DMS 273 treated with DMSO at 0.1 percent for 48 hours (cell line): ENCODE measurements at places on chromosomes 3 and 15.

DNA sequence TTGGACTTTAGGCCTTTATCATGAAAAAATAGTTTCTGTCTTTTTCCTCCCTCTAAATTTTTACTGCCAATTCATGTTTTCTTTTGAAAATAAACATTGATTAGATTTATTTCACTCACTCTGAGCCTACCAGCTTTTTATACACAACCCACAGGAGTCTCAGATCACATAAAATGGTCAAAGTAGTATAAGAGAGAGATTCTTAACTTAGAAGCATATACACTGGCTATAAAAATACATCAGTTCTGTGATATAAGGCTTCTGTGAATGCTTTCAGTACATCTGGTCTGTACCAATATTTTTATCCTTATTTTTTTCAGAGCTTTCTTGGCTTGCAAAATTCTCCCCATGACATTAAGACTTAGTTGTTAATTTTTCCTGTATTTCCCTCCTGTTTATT, 117.0 kb upstream of the PTX3 start:
- no peak for DNase-seq

DNA sequence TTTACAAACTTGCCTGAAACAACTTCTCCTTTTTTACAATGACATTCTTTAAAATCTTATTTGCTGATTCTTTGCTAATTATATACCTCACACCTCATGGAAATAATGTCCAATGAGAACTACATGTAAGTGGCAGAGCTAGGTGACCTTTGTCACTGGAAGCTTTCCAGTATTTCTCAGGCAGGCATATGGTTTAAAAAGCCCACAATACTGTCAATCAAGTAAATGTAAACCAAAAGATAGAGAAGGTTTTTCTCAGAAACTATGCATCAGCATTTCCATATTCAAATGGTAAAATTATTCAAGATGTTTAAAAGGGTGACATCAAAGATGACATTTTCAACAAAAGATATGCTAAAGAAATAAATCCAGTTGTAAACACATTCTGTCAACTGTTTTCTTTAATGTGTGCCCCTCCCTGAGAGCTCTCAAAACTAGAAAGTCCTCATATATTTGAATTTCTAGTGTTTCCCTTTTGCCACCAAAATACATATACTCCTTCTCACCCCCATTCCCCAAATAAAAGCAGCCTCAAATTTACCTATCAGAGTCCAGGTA, 10.1 kb upstream of the STRIT1 start:
- DNase-seq = no peak

GRCh38 chr3:158489181-158489580, 81.8 kb upstream of the MLF1 start:
- peak; percentile 52 for DNase-seq

DNA sequence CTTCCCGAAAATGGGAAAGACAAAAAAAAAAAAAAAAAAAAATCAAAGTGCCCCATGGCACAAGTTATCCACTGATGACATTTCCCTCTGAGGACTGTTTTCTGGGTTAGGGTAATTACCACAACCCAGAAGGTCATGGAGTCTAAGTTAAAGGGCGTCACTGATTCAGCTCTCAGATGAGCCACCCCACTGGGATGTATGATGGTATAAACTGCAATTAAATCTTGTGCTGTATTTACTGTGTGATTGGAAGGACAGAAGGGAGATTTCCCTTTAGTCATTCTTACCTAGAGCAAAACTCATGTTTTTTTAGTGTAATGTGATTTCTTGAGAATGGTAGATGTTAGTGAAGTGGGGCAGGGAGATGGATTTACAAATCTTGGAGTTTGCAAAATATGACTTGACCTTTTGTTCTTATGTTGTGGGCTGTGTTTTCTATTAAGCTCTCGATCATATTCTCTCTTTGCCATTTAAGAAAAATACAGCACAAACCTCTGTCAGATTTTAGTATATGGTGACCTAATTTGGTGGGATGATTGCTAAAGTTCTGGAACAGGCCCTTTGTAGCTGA, 244.2 kb downstream of the PTPRG start:
- no peak for DNase-seq

DNA sequence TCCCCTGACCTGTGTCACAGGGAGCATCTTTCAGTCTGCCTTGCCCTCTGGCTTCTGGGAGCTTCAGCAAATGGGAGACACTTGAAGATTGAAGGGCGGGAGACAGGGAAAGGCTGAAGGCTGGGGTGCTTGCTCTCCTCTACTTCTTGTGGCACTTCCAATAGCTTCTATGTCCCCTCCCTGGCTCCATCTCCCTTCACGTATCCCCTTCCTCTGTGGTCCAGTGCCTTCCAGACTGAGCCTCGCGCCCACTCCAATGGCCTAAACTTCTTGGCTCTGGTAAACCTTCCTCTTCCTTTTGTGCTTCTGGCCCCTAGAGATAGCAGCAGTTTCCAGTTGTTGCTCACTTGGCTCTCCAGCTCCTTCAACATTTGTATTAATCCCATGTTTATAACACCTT, 69.8 kb upstream of the TOPAZ1 start:
- DNase-seq = no peak

GRCh38 chr3:133211449-133211848, 173.3 kb downstream of the TMEM108 start:
- DNase-seq = no peak

DNA sequence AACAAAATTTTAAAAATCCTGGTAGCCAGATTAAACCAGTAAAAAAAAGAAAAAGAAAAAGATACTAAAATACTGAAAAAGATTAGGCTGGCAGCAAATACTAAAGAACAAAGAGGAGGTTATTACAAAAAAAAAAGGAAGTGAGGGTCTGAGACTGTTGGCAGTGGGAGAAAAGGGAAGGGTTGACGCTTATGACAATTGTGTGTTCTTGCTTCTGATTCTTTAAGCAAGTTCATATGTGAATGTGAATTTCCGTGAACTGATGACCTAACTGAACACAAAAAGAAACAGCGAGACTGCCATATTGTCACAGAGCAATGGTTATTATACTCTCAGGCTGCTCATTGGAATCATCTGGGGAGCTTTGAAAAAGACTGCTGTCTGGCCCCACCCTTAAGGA, 56.5 kb downstream of the ATP13A4 start:
- no peak for DNase-seq

GRCh38 chr3:188170461-188171459, 16.8 kb downstream of the LPP start:
- no peak for DNase-seq
